ENCODE measurements at places on chromosomes 5 and 9.

DNA sequence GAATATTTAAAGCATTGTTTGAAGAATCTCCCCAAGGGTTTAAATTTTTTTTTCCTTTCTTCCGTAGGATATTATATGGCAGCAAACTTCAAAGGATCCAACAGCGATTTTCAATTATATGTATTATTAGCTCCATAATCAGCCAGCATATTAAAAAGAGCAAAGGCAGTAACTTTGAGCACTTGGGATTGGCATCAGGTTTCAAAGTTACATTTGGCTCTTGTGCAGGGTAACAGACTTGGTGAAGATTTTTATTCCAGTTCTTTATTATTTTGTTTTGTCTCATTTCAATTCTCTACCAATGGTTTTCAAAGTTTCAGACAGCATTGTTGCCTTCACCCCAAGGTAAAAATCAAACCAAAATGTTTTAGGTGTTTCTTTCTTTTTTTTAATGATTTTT, 116.7 kb upstream of the ZNF366 start:
- DNase-seq, result no peak

GRCh38 chr5:118371973-118372831, 616.1 kb downstream of the DTWD2 start:
- DNase-seq, result peak; percentile 23

DNA sequence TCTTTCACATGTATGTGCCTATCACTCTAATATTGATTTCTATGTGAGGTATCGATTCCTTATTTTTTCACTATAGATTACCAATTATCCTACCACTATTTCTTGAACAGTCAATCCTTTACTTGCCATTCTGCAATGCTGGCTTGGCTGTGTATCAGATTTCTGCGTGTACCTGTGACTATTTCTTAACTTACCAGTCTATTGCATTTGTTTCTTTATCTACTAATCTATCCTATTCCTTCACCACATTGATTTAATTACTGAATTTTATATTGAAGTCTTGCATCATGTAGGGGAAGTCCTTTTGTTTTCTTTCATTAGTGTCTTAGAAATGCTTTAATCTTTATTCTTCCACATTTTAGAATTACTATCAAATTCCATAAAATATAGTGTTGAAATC, 684.8 kb downstream of the LRRC70 start:
- DNase-seq, result no peak

GRCh38 chr5:131525805-131526204, 109.2 kb downstream of the RAPGEF6 start:
- no peak for DNase-seq

DNA sequence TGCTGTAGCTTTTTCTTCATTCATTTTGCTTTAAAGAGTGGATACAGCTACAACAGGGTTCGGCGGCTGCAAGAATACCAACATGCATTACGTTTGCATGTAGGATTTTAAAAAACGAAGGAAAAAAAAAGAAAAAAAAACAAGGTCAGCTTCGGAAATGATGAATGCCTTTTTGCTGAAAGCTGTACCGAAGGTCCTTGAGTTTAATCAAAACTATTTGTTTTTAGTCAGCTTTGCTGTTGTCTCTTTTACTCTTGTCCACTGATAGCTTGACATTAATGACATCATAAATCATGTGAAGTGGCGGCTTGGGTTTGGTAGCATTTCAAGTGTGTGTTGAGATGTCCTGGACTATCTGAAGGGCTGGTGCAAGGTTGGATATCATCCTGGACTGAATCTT, 779.1 kb downstream of the NR2F1-AS1 start:
- DNase-seq, result no peak

- no peak for DNase-seq
These were observed 82.6 kb upstream of the COL5A1 start for GRCh38 chr9:134559013-134559412.

- DNase-seq, result no peak
These were observed 13.6 kb upstream of the ANKRD55 start for GRCh38 chr5:56246769-56247168.

- no peak for DNase-seq
These were observed 221.7 kb downstream of the FANCC start for GRCh38 chr9:95095641-95096355.

DNA sequence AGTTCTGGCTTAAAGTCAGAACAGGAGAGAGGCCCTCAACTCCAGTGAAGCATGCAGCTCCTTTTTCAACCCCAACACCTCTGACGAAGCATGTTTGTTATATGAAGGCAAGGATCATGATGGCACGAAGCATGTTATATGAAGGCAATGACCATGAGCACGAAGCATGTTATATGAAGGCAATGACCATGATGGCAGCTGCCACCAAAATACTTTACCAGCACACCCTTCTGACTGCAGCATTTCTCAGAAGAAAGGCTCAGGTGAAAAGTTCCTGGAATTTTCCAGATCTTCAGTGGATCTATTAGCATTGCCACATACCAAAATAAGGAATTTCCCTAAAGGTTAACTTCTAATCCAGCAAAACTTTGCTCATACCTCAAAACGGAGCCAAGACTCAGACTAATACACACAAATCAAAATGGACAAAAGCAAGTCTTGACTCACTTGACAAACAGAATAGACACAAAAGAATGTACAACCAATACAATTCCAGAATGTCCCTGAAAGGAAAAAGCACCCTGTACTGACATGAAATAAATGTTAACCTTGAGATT, 217.4 kb downstream of the FANCC start:
- no peak for DNase-seq

DNA sequence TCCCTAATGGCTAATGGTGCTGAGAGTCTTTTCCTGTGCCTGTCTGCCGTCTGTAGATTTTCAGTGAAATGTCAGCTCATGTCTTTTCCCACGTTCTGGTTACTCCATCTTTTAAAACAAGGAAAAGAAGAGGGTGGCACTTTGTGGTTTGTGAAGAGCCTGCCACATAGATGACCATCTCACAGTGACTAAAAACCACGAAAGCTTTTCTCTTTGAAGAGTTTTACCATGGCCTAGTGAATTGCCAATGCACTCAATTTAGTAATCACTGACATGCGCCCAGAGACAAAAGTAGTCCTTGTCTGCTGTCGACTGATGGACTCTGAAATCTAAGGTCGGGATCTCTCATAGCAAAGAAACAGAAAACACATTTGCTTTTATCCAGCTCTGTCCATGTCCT, 50.4 kb downstream of the SPATA31C2 start:
- DNase-seq, result no peak

DNA sequence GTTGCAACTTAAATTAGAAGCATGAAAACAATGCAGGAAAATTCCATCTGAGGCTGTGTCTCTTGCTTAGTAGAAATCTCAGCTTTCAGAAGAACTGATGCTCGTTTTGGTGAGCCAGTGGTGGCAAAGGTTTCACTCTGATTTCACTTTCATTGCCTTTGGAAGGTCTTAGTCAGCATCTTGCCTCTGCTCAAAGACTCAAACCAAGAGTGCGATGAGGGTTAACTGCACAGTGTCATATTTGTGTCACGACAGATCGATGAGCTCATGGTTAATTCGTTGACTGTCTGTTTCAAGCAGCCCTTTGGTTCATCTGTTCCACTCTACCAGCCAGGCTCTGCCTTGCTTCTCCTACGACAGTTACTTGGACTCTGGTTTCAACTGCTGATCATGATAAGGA, 331.3 kb upstream of the KIF2A start:
- no peak for DNase-seq

DNA sequence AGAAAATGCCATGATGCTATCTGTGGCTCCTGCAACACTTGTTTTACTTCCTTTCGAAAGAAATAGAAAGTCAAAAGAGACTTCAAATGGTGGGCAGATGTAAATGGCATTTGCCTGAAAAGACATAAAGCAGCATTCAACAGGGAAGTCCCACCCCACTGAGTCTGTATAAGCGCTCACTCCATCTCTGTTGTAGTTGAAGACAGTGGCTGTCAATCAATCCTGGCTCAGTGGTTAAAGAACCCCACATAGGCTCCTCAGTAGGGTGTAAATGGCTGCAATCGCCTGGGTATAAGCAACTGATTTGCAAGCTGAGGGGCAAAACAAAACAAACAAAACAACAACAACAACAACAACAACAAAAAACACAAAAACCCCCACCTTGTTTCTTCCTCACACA, 158.7 kb downstream of the EFNA5 start:
- DNase-seq, result no peak

DNA sequence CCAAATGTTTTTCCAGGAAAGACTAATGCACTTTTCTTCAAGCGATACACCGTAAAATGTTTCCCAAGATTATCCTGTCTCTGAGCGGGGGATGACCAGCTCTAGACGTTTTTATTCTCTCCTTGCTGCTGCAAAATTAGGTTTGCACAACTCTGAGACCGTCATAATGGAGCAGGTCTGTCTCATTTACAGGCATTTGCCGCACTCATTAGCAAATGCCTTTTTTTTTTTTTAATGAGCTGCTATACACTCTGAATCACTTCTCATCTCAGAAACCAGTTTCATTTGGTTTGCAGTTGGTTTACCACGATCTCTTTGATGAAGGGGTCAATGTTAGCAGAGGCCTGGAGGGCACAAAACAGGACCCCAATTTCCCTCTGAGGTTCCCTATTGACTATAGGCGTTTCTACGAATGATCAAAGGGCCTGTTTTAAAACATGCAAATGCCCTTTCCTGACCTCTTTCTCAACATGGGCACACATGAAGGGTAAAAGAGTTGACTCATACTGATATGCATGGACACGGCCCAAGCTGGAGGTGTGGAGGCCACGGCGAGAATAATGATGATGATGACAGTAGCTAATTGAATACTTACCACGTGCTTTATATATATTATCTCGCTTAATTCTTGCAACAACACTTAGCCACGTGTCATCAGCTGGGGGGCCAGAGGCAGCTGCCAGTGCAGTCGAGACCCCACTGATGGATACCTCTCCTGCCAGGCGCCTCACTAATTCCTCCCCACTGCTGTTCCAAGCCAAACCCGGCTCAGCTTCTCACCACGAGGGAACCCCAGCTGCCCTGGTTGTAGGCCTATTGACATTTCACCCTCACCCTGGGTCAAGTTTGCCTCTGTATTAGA, 89.9 kb upstream of the PTCH1 start:
- no peak for DNase-seq

GRCh38 chr5:118301696-118302095, 686.7 kb downstream of the DTWD2 start:
- DNase-seq, result no peak

- DNase-seq, result no peak
These were observed 79.2 kb downstream of the RGS3 start for GRCh38 chr9:113542741-113543140.

DNA sequence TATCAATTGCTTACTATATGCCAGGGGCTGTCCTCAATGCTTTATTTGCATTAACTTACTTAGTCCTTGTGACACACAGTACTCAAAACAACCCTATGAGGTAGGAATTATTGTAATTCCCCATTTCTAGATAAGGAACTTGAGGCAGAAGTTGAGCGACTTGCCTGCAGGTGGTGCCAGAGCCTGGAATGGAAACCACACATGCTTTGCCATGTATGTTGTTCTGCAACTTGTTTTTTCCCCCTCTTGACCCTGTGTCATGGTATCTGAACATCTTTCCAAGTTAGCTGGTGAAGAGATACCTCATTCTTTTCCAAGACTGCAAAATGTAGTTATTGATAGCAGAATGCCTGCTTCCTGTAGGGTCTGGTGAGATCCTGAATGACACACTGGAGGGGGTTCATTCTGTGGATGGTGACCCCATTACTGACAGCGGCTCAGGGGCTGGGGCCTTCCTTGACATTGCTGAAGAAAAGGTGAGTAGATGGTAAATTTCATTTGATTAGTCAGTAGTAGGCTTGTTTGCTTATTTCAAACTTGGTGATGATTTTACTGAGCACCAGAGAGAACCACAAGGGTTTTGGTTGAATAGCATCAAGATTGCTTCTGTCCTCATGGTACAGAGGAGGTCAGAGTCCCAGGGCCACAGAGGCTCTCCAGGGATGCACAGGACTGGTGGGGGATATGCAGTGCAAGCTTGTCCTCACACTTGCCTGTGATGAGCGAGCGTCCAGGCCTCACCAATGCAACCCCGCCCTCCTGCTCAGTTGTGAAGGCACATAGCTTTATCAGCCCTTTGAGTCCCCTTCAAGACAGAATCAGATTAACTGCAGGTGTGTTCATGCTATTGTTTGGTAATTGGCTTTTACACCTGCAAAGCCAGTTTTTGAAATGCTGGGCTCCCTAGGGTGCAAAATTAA, 57.0 kb downstream of the COL15A1 start:
- DNase-seq, result no peak

- no peak for DNase-seq
These were observed 4.1 kb downstream of the NOTCH1 start for GRCh38 chr9:136541709-136542108.

DNA sequence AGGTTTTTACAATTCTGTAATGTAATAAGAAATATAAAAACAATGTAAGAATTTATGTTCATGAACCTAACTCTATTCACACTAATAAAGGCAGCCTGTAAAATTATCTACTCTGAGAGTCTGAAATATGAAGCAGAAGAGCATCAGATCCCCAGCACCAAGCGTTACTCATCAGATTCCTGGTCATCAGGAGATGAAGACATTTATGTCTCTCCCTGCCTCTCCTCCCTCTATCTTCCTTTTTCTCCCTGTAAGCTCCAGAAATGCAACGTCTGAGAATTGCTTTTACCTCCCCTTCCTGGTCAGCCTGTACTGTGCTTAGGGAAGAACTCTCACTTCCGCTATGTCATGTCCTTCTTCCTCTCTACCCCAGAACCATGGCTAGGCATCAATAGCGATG, 114.4 kb upstream of the SLIT3 start:
- DNase-seq, result no peak
